ENCODE measurements at places on chromosomes 2 and 18.

DNA sequence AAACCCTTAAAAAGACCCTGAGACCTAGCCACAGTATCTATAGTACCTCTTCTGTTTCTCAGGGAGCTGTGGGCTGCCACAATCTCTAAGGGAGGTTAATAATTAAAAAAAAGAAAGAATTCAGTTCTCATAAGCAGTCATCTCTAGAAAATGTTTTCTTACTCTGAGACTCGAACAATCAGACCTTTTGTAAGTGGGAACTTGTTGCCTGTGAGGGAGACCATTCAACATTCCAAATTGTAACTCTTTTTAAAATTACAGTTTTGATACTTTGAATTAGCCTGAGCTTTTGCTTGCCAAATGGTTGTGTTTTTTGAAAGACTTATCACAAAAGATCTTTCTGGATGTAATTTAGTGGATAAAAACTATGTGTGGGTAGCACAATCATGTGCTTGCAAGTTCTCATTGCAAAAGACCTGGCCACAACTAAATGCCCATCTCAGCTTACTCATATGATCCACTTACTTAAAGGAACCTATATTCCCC, 33.3 kb downstream of the IL1R2 start:
- no peak for DNase-seq

DNA sequence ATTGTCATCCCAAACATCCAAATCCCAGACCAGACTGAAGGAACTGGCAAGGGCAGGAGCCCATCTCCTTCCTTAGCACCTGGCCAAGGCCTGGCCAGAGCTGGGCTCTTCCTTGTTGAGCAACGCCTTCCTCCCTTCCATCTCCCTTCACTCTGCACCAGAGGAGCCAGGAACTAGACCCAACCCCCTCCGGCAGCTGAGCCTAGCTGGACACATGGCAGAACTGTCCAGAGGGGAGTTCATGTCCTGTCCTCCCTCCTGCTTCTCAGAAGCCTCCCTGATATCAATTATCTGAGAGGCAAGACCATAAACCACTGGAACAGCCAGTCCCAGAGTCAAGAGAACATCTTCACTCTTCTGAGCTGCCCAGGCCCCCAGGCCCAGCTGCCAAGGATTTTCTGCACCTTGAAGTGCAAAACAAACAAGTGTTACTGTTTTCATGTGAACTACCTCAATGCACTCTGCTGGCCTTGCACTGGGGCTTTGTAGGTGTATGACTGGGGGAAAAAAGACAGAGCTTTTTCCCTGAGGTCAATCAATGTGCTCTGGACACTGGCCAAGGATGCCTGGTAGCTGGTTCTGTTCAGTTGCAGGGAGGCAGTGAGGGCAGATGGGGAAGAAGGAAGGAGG, 107.6 kb upstream of the MSH6 start:
- DNase-seq = no peak

GRCh38 chr2:30265052-30266015, 34.0 kb downstream of the LBH start:
- no peak for DNase-seq

DNA sequence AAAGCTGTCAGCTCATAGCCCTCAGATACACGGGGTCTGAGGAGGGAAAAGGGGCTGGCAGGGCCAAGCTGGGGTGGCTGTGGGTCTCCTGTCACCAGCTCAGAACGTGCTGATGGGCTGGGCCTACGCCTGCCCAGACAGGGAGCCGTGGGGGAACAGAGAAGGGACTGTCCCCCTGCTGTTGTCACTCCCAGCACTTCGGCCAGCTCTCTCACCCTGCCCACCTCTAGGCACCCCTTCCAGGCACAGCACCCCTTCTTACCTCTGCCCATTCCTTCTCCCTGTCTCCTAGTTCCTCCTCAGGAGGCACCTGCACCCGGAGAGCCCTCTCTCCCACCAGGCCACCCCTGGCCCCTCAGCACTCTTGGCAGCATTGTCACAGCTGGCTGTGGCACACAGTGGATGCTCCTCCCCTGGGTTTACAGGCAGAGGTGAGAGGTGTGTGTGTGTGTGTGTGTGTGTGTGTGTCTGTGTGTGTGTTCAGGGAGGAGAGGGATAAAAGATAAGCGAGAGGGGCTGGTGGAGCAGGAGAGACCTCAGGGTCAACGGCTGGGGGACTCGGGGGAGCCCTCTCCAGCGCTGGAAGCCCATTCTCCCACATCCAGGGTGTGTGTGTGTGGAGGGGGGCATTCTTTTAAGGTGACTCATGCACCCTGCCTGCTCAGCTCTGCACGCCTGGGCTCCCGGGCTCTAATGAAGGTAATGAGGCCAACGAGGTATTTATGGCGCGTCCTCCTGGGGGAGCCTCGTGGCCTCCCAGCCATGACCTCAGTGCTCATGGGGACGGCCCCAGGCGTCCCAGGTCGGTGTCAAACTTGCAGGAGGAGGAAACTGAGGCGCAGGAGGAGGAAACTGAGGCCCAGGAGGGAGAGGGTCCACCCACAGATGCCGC, 66.1 kb upstream of the SMAD7 start:
- DNase-seq = no peak

- no peak for DNase-seq
These were observed 14.7 kb downstream of the ERLEC1 start for GRCh38 chr2:53801547-53801946.

GRCh38 chr2:42931146-42931817, 138.9 kb upstream of the HAAO start:
- no peak for DNase-seq

- no peak for DNase-seq
These were observed 551.1 kb downstream of the BCL11A start for GRCh38 chr2:60002183-60002867.

GRCh38 chr2:177147093-177147694, 65.4 kb upstream of the HNRNPA3 start:
- DNase-seq = peak; percentile 24

DNA sequence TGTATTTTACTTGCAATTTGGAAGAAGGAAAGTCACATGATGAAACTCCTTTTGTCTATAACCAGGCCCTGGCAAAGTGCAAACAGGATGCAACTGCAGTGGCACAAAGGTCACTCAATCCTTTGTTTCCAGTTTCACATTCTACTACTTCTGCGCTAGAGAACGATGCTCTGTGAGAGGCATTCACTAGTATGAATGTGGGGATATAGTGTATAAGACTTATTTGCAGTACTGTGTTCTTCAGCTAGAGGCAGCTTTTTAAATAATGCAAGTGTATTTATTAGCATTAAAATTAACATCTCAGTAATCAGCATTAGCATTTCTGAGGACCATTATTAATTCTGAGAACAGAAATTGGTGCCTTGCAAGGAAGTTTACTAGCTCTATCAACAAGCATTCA, 68.9 kb downstream of the PRPF40A start:
- no peak for DNase-seq

GRCh38 chr2:174591740-174592139, 5.9 kb downstream of the WIPF1 start:
- no peak for DNase-seq

DNA sequence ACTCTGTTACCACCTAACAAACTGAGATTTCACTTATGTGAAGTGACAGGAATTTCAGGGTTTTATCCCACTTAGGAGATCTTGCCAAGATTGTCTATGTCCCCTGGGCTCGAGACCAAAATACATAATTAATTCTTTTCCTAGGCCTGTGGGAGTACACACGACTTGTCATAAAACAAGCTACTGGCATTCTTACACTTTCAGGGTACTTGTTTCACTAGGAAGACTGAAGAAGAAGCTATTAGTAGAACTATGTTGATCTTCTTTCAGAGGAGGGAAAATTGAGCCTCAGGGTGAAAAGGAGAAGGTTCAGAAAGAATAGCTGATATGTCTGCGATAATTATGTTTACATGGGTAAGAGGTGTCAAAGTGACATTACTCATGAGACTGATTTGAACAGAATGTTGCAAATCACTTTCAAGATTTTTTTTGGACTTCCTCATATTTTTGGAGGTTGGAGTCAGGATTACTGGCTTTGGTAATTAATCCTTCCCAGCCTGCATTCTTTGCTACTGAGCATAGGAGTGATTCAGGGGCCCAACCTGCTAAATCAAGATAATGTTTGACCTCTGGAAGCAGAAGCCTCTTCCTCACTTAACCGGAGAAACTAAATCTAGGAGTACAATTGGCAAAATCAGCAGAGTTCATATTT, 240.0 kb upstream of the NT5C1B start:
- DNase-seq = peak; percentile 55

DNA sequence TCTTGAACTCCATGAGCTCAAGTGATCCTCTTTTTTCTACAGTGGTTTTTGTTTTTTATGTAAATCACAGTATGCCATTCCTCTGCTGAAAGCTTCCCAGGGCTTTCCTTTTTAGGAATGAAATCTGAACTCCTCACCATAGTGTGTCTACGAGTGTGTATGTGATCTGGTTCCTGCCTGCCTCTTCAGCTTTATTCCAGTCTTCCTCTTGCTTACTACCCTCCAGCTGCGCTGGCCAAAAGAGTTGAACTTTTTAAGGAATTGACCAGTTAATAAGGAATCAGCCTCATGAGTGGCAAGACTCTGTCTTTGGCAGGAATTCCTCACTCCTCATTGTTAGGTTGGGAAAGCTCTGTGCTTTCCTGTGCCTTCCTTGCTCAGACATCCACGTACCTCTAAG, 4.0 kb downstream of the CCT7 start:
- DNase-seq = no peak

GRCh38 chr2:235343156-235343774, 150.6 kb upstream of the AGAP1 start:
- no peak for DNase-seq

GRCh38 chr2:43594875-43595274, 963 bp downstream of the THADA start:
- DNase-seq = no peak

GRCh38 chr2:1975060-1975459, 230.7 kb upstream of the PXDN start:
- DNase-seq = no peak

GRCh38 chr2:1598800-1599199, 145.5 kb downstream of the PXDN start:
- no peak for DNase-seq

- no peak for DNase-seq
These were observed 15.0 kb downstream of the ZBTB7C start for GRCh38 chr18:48394176-48394575.

DNA sequence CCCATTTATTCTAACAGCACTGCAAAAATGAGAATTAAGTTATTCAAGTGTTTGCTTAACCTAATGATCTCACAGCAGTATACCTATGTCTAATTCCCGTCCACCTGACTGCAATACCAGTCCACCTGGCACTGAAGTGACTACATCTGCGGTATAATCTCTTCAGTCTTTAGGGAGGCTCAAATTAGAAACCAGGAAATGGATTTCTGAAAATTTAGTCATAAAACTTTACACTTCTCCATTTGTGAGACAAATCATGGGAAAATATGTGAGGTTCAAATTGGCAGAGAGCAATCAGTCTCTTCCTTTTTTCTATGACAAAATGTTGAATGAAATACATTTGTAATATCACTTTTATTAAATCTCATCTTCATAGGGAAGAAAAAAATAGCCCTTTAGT, 33.0 kb downstream of the FTCDNL1 start:
- DNase-seq = no peak

GRCh38 chr18:21741562-21742314, 1.1 kb downstream of the MIB1 start:
- no peak for DNase-seq

DNA sequence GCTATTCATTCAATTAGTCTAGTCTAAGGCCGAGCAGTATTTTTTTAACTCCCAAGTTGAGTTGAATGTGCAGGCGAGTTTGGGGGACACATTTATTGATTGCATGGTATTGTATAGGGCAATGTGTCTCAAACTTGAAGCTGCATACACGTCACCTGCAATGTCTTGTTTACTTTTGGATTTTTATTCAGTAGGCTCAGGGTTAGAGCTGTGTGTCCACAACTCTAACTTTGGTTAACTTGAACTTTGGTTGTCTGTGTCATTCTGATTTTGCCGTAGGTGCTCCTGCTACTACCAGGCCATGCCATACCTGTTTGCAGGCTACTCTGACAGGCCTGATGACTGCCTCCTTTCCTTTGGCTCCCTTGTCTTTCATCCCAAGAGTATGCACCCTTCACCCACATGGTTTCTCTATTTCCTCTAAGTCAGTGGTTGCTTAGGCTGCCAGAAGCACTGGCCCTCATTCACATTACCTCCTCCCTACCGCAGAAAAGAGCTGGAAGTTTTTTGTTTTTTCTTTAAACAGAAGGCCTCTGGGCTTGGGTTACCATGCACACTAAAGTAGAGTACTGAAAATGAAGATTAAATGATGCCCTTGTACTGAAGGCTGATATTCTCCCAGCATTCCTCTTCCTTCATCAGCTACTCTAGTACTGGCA, 219.4 kb upstream of the SPOPL start:
- DNase-seq = no peak

DNA sequence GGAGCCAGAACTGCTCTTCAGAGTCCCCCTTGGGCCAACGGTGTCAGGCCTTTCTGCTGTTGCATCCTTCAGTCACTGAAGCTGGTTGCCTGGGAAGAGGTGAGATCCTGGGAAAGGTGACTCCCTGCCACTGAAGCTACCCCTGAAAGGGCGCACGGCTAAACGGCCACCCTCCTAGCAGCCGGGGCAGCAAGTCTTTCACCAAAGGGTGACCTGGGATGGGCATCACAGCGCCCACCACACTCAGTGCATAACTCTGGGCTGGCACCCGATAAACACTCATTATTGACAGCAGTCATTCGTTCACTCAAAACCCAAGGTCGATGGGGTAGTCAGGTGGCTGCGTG, 26.5 kb upstream of the FOSL2 start:
- DNase-seq = no peak

DNA sequence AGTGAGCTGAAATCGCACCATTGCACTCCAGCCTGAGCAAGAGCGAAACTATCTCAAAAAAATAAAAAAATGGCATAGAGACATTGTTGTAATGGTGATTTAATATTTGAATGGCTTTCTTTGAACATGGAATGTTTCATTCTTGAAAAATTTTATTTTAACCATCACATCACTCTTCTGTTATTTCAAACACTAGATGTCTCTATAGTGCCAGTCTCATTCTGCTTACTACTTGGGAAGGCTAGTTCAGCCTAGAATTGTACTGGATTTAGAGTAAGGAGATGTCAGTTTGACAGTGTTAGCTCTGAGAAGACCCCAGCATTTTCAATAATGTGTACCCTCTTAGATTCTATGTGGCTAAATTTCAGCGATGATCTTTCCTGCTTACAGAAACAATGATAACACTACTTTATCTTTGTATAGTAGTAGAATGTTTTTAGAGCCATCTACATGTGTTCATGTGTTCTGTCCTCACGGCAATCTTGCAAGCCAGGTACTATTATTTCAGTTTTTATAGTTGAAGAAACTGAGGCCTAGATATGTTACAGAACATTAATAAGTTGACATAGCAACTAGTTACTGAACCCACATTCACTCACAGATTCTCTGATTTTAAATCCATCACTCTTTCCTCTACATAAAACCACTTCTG, 142.9 kb upstream of the ZSWIM2 start:
- DNase-seq = no peak

DNA sequence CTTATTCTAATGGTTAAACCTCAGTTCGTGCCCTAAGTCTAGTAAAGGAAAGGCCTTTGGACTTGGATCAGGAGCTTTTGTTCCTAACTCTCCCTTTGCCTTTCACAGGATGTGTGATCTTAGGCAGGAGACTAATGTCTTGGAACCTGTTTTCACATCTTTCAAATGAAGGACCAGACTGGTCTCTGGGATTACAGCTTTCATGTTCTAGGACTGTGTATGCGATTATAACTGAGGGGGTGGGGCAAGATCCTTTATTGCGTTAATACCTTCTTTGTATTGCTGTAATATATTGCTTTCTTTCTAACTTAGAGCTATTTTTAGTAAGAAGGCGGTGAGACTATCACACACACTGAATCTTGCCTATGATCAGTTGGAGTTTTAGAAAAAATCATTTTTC, 368.1 kb downstream of the RPRM start:
- DNase-seq = no peak

GRCh38 chr2:134785659-134786430, 52.6 kb upstream of the ACMSD start:
- no peak for DNase-seq
